ENCODE measurements at places on chromosomes 11 and 22.

DNA sequence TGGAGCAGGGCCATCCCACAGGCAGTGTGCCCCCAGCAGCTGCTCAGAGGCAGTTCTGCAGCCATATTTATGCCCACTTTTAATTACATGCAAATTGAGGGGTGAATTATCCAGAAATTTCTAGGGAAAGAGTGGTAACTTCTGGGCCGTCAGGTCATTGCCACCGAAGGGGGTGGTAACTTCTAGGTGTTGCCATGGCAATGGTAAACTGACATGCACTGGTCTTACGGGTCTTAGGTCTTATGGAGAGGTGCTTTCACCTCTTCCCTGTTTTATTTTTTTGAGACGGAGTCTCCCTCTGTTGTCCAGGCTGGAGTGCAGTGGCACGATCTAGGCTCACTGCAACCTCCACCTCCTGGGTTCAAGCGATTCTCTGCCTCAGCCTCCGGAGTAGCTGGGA is 3.8 kb upstream of the TMEM134 start:
- no peak for DNase-seq

DNA sequence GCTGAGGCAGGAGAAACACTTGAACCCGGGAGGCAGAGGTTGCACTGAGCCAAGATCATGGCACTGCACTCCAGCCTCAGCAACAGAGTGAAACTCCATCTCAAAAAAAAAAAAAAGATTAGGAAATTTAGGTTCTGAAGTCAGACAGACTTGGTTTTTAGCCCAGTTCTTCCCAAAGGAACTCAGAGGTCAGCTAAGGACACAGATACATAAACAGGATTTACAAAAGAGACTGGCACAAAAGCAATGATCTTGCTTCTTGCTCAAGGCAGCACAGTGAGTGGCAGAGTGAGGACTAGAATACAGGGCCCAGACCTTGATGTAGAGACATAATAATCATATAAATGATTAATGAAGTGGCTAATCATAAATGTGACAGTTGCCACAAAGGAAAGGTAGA is 25.4 kb upstream of the RRAS2 start:
- DNase-seq, result no peak

- DNase-seq, result no peak
Measured at GRCh38 chr22:46812034-46812605, 49.7 kb downstream of the TBC1D22A start.

DNA sequence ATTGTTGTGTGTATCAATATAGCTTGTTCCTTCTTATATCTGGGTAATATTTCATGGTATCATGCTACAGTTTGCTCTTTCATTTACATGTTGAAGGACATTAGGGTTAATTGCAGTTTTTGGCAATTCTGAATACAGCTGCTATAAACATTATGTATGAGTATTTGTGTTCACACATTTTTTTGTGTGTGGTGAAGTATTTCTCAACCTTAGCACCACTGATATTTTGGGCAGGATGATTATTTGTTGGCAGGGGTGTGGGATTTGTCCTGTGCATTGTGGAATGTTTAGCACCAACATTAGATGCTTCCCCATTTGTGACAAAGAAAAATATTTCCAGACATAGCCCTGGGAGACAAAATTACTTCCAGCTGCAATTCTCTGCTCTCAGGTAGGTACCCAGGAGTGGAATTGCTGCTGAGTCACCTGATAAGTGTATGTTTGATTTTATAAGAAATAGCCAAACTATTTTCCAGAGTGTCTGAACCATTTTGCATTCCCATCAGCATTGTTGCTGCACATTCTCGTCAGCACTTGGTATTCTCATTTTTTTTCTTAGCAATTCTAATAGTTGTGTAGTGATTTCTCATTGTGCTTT is 128.2 kb downstream of the SNX19 start:
- DNase-seq, result no peak

- DNase-seq, result no peak
Measured at GRCh38 chr22:43110444-43110926, at the start of gene BIK. Gene BIK (plus strand): TSS chr22:43110750. CDS start chr22:43124023, 13,273 bp downstream.

- DNase-seq, result no peak
Measured at GRCh38 chr11:100536979-100537378, 150.1 kb upstream of the ARHGAP42 start.

Data from thymus (tissue), 14 donors.